ENCODE measurements at places on chromosomes 5 and 9. TPM values are rescaled to one million over a fixed set of nuclear protein-coding genes. Genes with fewer than 3 reads are reported as not detected.

Gene CATSPER3
- 0.62 TPM for polyA plus RNA-seq

Gene APBA1
- 0.39 TPM for polyA plus RNA-seq

Gene EGR1
- 16.2 TPM for polyA plus RNA-seq

Gene TLN1
- 28.1 TPM for polyA plus RNA-seq

Gene GRPEL2
- polyA plus RNA-seq = 11.2 TPM

Data from H1 (cell line).